Sciatic nerve (tissue), 2 donors: ENCODE measurements at places on chromosomes 13 and 19.
A peak's percentile ranks its signal among the peaks of the same experiment; 100 is the strongest.

DNA sequence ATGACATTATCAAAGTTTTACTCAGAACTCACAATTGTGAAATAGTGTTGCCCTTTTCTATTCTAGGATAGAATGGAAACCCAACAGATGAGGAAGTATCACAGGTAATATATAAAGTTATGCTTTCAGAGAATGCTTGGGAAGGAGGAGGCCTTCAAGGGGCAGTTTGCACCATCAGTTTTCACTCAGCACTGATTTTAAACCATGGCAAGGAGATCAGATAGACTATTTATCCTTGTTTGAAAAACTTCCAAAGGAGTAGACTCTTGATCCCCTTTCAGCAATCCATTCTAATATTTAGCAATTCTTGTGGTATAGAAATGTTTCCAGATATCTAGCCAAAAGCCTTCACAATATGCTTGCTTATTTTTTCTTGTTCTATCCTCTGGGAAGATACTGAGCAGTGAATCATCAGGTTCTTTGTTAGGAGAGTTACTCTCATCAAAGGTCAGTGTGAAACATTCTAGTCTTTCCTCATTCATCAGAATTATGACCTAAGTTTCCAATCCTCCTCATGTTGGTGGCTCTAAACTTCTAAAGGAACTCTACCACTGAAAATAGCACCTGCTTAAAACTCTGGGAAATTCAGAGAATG, 3.8 kb downstream of the GPC6 start:
- DNase-seq, result no peak

- no peak for DNase-seq
Measured at GRCh38 chr13:111347438-111347837, 27.0 kb downstream of the TEX29 start.

DNA sequence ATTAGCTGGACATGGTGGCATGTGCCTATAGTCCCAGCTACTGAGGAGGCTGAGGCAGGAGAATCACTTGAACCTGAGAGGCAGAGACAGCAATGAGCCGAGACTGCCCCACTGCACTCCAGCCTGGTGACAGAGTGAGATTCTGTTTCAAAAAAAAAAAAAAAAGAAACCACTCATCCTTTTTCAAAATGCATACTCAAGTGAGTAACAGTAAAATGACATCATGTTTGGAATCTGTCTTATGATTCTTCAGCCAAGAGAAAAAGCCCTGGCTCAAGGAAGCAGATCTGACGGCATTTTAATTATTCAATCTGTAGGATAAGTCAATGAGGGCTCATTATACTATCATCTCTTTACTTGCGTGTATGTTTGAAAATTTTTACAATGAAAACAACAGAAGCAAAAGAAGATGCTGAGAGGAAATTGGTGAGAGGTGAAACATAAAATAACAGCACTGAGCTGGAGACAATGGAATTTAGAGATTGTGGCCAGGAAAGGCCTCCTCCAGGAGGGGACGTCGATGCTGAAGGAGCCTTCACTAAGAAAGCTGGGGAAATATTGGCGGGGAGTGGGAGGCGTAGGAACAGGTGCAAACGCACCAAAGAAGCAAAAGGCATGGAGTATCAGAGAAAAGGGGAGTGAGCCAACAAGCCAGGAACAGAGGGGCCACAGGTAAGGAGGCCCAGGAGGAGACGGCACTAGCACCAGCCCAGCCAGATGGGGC, 12.9 kb upstream of the CCNE1 start:
- DNase-seq, result no peak

- no peak for DNase-seq
Measured at GRCh38 chr13:36920616-36921185, 663 bp upstream of the SMAD9 start.

- no peak for DNase-seq
Measured at GRCh38 chr19:33436360-33437345, 63.1 kb downstream of the CEBPG start.

DNA sequence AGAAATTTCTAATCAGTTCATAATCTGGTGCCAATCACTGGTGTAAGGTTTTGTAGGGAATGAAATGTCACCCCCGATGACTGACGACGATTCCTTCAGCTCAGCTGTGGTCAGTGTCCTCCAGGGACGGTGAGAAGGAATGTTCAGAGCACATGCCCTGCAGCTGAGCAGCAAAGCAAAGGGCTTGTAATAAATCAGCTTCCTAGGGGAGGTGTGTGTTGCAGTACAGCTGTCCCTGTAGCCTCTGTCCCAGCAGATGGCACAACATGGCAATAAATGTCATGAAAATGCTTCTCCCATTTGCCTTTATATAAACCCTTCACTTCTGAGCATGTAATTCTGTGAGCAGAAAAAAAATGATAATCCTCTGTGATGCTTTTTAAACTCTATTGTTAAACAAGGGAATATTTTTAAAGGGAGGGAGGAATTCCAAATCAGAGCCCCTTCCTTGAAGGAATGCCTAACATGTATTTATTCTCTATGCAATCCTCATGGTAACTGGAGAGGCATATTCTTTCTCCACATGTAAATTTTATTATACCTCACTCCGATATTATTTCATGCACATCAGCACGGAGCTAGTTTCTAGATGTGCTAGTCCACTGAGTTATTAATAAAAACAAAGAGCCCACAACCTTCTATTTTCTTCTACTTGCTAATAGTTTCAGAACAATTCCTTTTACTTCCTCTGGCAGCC, 102.5 kb downstream of the FAM216B start:
- no peak for DNase-seq

DNA sequence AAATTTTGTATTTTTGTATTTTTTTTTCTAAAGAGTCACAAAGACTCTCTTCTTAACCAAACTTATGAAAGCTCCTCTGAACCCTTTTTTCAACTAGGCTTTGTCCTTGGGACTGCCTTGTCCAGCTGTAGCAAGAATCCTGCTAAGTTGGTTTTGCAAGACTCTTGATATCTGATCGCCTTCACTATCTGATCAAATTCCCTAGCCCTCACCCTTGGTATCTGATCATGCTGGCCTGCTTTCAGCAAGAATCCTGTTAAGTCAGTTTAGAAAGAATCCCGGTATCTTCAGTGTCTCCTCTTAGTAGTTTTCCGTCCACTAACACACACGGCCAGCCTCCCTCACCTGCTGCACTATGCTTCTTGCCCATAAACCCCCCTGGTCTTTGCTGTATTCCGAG, 1.9 kb upstream of the SIGLEC5 start:
- DNase-seq, result no peak

DNA sequence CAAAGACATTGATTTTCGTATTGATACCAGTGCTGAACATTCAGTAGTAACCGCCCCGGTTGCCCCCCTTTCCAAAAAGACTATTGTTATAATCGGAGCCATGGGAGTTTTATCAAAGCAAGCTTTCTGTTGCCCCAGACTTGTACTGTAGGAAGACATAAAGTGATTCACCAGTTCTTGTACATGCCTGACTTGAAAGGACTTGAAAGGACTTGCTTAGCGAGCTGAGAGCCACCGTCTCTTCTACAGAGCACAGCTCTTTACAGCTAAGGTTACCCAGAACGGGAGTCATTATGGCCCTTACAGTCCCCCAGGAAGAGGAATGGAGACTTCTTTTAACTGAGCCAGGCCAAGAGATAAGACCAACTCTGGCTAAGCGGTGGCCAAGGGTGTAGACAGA, 5.1 kb downstream of the ZNF816 start:
- DNase-seq, result no peak

DNA sequence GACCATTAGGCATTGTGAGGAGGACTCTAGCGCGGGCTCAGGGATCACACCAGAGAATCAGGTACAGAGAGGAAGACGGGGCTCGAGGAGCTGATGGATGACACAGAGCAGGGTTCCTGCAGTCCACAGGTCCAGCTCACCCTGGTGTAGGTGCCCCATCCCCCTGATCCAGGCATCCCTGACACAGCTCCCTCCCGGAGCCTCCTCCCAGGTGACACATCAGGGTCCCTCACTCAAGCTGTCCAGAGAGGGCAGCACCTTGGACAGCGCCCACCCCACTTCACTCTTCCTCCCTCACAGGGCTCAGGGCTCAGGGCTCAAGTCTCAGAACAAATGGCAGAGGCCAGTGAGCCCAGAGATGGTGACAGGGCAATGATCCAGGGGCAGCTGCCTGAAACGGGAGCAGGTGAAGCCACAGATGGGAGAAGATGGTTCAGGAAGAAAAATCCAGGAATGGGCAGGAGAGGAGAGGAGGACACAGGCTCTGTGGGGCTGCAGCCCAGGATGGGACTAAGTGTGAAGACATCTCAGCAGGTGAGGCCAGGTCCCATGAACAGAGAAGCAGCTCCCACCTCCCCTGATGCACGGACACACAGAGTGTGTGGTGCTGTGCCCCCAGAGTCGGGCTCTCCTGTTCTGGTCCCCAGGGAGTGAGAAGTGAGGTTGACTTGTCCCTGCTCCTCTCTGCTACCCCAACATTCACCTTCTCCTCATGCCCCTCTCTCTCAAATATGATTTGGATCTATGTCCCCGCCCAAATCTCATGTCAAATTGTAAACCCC, 2.8 kb upstream of the CEACAM5 start:
- DNase-seq, result peak; percentile 56

DNA sequence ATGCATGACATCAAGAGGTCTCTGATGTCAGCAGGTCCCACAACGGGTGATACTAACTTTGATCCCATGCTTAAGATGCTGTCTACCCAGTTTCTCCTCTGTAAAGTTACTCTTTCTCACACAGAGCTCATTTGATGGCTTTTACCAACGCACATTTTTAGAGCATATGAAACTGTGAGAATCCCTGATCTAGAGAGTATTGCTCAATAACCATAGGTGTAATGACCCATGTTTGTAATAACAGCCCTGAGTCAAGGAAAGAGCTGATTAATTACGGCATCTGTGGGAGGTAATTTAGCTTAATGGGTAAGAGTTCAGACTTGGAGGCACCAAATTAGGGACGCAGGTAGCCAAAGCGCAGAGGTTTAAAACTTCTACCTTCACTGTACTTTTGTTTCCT, 18.0 kb upstream of the IZUMO2 start:
- no peak for DNase-seq

- DNase-seq, result no peak
Measured at GRCh38 chr19:5123646-5124045, 154.7 kb downstream of the KDM4B start.

- DNase-seq, result no peak
Measured at GRCh38 chr13:41419206-41419605, 38.1 kb upstream of the RGCC start.

- no peak for DNase-seq
Measured at GRCh38 chr19:2949939-2950285, 5.1 kb upstream of the ZNF77 start.

DNA sequence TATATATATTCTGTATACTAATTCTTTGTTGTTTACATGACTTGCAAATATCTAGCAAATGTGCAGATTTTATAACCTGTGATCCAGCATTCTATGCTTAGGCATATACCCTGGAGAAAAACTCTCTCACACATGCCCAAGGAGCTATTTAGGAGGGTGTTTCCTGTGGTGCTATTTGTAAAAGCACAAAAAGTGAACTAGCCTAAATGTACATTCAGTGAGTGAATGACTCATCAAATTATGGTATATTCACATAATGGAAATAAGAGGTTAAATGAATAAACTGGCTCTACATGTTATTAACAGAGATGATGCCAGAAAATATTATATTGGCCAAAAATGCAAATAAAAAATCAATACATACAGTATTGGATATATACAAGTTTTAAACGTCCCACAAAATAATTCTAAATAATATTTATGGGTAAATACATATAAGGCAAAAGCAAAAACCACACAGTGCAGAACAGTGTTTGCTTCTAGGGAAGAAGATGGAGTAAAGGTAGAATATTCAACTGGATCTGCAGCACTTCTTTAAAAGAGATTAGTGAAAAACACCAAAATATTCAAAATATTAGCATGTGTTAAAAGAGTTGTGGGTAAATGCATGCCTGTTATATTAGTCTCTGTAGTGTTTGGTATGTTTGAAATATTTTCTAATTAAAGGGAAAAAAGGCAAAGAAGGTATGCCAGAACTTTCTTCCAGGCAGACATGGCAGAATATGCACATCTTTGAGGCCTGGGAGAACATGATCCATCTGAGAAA, 344.7 kb downstream of the KLF5 start:
- DNase-seq, result no peak

DNA sequence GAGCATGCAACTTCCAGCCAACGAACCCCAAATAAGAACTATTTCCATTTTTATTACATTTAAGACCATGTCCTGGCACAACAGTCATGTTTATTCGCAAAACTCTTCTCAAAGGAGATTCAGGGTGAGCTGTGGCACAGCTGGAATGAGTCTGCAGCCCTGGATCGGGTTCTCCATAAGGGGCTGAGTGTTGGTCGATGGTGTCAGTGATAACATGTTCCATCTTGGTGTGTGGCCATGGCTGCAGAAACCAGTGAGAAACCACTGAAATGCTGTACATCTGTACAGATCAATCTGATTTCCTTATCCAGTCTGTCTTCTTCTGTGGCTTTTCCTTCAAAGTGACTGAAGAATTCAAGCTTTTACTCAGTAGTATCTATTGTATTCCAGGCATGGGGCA, 15.2 kb downstream of the FAM124A start:
- no peak for DNase-seq

DNA sequence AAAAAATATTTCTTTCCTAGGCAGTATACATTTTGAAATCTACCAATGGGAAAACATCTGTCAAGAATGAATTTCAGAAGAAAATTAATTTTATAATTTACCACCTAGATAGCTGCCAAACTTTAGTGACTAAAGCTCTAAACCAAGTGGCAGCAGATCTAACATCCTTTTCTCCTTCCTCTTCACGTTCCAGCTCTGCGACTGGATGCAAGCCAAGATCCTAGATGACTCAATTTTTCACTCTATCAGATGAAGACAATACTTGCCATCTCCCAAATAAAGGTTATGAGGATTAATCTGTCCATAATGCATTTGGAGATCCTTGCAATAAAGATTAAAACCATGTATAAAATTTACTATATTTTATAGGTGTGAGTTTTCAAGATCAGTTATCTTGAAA, 66.7 kb upstream of the MIR17HG start:
- DNase-seq, result no peak

GRCh38 chr13:42992764-42993122, 702 bp upstream of the EPSTI1 start:
- no peak for DNase-seq

DNA sequence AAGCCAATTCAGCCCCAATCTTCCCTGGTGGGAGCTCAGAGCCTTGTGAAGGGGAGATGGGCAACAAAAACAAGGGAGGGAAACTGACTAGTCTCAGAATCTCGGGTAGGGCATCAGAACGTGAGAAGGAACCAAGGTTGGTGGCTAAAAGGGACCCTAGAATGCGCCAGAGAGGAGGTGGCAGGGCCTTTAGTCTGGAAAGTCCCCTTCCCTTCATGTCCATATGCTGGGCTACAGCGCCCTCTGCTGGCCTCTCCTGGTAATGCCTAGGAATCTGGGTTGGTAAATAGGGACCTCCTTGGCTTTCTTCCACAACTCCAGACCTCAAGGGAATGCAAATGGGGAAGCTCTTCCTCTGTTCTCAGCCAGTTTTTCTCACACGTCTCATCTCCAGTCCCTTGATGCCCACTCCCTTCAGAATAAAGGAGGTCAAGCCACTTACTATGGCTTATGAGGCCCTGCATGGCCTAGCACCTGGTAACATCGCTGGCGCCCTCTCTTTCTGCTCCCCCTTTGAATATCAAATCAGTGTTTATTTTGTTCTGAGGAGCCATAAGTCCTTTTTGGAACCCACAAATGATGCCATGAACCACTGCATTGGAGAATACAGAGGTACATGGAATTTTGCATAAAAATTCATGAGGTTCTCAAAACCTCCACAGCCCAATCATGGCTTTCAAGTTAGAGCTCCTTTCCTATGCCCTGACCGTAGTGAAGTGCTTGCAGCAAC, 1.4 kb upstream of the CCDC97 start:
- peak; percentile 97 for DNase-seq

- no peak for DNase-seq
Measured at GRCh38 chr13:53341144-53341510, 312.5 kb downstream of the OLFM4 start.

- DNase-seq, result no peak
Measured at GRCh38 chr13:21511849-21512248, 52.7 kb upstream of the ZDHHC20 start.
